ENCODE measurements at places on chromosomes 12 and 14.

DNA sequence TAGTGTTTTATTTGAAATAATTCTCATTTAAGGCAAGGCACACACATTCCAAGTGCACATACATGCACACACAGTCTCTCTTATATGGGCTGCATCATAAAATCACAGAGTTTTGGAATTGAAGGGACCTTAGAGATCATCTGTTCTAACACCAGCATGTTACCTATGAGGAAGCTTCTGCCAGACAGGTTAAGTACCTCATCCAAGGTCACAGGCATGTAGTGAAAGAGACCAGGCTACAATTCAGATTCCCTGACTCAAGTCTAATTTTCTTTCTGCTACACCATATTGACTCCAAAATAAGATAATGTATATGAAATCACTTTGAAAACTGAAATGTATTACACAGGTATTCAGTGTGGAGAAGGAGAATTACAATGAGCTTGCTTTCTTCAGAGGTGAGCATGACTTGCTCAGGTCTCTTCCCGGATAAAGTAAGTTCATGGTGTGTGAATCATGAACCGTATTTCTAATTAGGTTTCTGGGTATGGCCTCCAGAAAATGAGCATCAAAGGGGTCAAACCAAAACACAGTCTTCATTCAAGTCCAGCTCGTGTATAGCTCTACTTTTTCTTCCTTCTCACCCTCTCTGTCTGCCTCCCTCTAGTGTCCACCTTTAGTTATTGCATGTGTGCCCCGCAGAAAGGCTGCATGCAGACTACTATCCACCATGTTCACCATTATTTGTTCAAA lies 411.9 kb downstream of the FUT8 start:
- DNase-seq: peak; percentile 35

GRCh38 chr12:27790179-27790578 lies 10.1 kb upstream of the MANSC4 start:
- no peak for DNase-seq

- no peak for DNase-seq
These were observed 50.9 kb downstream of the HSP90AA1 start for GRCh38 chr14:102035914-102036313.

DNA sequence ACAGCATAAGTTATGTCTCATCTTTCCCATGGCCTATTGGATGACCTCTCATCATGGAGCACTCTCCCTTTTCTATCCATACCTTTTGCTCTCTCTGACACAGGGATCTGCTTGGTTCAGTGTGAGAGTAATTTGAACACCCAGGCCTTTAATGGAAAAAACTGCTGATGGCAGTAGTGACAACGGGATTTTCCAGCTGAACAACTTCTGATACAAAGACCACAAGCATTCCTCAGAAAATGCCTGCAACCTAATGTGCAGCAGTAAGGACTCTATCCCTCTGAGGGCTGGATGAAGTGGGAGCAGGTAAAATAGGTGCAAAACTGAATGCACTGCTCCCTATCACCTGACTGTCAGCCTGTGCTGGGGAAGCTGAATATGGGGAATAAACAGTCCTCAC lies 51.0 kb downstream of the KANSL2 start:
- no peak for DNase-seq

- no peak for DNase-seq
These were observed 28.0 kb downstream of the CALM1 start for GRCh38 chr14:90424686-90425372.

DNA sequence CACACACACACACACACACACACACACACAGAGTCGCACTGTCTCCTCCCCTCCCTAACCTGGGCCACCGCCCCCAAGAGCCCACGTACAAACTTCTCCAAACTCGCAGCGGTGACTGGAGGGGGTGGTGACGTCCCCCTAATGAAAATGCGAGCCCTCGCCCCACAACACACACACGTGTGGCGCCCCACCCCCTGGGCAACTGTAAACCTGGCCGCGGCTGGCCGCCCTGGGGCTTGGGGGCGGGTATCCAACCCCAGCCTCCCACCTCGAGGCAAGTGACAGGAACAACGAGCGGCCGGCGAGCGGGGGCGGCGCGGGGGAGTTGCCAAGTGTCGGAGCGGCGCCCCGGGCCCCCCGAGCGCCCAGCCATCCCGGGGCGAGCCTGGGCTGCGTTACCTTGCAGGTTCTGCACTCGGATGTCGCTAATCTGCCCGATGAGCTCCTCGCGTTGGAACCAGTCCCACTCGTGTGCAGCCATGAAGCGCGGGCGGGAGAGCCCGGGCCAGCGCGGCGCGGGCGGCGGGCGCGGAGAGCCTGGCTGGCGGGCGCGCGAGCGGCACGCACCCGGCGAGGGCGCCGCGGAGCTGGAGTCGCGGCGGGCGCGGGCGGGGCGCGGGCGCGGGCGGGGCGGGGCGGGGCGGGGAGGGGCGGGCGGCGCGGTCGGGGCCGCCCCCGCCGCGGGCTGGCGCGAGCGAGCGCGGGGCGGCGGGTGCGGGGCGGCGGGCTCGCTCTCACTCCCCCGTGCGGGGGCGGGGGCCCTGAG lies at the start of gene CLMN:
TSS of gene CLMN (minus strand) at position 597 of the 766 bp plus-strand sequence. CDS start at position 481, 116 bp downstream.
- peak; percentile 9 for DNase-seq

DNA sequence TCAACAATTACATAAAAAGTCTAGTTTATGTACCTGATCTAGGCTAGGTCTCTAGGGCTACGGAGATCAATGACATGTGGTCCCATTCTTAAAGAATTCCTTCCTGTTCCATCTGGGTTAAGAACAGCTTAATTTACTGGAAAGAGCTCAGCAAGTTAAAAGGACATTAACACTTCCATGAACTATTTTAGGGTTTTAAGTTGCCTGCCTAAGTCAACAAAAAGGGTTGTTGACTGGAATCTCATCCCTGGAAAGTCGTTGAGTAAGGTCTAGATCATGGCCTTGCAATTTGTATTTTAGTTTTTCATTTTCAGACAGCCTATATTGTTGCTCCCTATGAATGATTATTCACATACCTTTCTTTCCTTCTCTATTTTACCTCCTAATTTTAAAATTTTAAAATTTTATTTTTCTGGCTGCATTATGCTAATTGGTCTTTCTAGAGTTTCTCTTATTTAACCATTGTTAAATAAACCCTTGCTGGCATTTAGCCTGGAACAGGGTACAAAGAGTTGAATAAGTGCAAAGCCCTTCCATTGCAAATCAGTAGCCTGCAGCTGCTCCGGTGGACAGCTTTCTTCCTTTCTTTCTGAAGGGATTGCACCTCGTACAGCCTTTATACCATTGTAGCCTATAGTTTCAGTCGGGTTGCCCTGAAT lies 66.3 kb downstream of the VRK1 start:
- no peak for DNase-seq

GRCh38 chr14:63677891-63678379 lies 36.3 kb upstream of the WDR89 start:
- DNase-seq: no peak

DNA sequence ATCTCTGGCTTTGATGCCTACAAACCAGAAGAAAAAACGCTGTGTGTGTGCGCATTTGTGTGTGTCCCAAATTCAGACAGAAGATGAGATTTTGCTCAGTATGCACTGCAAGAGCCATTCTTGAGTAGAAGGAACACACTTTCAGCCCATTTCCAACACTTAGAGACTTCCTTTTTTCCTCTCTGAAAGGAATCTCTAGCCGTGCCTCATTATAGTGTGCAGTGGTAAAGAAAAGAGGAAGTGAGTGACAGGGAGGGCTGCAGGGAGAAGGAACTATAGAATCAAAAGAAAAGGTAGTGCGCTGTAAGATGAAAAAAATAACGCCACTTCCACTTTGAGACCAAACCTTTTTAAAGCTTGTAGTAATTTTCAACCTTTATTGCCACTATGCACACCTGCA lies 1400.9 kb upstream of the FLRT2 start:
- no peak for DNase-seq

GRCh38 chr12:34302131-34302885 lies 280.0 kb downstream of the ALG10 start:
- DNase-seq: no peak

DNA sequence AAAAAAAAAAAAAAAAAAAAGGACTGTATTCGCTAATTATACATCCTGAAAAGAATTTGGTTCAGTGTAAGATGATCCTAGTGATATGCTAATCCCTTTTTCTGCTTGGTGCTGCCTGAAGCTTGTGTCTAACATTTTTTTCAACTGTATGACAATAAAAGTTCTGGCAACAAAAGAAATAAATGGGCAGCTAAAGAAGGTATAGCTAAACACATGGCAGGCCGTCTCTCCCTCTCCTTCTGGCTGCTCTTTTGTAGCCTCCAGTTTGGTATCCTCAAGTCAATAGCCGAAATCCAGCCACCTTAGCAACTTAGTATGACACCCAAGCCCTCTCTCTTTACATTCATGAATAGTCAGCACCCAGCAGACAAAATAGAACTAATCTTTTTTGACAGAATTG lies 198.3 kb upstream of the OTX2 start:
- no peak for DNase-seq

GRCh38 chr12:79375050-79375449 lies 315.7 kb downstream of the PAWR start:
- DNase-seq: no peak

All from activated effector memory CD4-positive, alpha-beta T cell treated with Interleukin-2 at 50 U/mL for 16 hours (primary cell).